ENCODE measurements at places on chromosomes 12 and 14.

GRCh38 chr12:77686760-77687159, 143.9 kb upstream of the NAV3 start:
- DNase-seq = peak; percentile 5

DNA sequence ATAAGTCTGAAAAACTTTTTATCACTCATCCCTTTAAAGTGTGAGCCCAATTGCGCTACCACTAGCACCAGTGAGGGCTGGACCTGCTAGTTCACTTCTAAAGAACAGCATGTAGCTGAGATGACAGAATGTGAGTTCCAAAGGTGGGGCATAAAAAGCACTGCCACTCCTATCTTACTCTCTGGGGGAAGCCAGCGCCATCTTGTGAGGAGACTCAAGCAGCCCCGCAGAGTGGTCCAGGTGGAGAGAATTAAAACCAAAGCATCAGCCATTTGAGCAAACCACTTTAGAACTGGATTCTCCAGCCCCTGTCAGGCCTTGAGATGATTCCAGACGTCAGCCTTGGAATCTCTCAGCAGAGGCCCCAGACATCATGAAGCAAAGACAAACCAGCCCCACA, 39.9 kb downstream of the TMEM132D start:
- no peak for DNase-seq

GRCh38 chr12:88062474-88062873, 33.3 kb upstream of the C12orf50 start:
- DNase-seq = no peak

GRCh38 chr12:3003357-3003992, 44.3 kb downstream of the TEAD4 start:
- DNase-seq = no peak

- DNase-seq = no peak
These were observed 223.4 kb upstream of the DIO2 start for GRCh38 chr14:80434574-80435321.

- DNase-seq = peak; percentile 40
These were observed 138.1 kb upstream of the HIF1A start for GRCh38 chr14:61557262-61557661.

DNA sequence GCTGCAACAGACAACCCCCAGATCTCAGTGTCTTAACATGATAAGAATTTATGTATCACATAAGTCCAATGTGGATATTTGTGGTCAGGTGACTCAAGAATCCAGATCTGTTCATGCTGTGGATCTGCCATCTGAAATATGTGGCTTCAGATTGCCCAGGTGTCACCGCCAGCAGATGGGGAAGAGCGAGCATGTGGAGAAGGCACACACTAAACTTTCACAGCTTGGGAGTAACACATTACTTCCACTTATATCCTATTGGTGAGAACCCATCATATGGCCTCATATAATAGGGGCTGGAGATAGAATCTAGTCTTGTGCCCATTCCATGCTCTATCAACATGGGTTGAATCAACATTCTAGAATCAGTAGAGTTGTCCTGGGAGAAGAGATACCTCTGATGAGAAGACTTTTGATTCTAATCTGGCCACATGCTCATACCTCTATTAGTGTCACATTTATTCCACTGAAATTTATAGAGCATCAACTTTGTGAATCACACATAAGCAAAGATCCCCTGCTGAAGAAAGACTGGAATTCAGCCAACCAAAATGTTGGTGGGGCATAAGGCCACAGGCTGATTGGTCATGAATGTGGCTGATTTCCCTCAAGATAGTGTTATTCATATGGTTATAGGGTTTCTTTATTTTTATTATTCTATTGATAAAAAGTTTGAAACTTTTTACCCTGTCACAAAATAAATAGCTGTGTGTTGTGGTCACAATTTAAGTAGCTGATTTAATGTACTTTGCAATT, 6.0 kb upstream of the CALCOCO1 start:
- DNase-seq = peak; percentile 92

DNA sequence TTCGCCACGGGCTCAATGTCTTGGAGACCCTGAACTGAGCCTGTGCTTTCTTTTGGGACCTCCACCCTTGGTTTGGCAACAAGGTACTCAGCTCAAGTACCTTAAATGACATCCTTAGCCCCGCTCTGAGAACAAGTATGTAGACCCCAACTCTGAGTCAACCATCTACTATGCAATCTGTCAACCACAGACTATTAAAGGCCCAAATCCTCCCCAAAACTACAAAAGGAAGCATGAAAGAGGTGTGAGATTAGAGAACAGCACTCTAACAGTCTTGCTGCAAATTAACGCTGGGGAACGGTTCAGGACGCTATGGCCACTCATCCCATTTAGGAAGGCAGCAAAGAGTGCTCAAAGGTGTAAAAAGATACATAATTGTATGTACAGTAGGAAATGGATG, 52.1 kb downstream of the CCDC88C start:
- no peak for DNase-seq

DNA sequence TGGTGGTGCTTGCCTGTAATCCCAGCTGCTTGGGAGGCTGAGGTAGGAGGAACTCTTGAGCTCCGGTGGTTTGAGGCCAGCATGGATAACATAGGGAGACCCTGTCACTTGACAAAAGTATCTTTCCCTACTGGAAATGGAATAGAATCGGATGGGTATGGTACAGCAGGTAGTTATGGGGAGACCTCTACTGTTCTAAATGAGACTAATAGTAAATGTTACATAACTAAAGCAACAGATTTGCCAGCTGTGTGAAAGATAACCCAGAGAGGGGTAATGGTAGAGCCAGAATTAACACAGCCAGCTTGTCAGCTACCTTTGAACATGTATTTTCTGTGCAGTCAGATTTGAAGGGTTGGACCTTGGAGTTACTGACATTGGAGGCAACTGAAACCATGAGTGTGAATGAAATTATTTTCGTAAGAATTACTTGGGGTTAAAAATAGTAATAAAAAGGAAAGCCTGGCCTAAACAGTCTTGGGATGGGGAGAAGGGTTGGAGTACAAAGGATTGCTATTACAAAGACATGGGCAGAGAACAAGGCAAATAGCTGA, 21.7 kb upstream of the NUP107 start:
- DNase-seq = no peak

DNA sequence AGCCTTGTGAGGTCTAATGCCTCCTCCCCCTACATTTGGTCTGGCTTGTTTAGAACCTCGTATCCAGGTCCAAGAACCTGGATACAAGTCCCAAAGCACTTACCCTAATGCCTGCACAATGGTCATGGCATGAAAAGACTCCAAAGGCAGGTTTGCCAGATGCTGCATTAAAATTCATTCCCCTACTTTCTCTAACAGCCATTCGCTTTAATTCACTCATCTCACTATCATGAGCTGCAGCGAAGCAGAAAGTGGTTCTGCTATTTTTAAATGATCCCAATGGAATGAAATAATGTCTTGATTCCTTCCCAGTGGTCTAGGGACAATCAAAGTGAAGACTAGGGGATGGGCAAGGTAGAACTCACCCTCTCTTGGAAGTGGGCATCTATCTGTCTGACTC, 72.5 kb upstream of the MAX start:
- DNase-seq = no peak

- DNase-seq = peak; percentile 96
These were observed 17.8 kb upstream of the CD9 start for GRCh38 chr12:6182279-6182898.

- no peak for DNase-seq
These were observed 24.0 kb upstream of the EVL start for GRCh38 chr14:100041271-100041670.

DNA sequence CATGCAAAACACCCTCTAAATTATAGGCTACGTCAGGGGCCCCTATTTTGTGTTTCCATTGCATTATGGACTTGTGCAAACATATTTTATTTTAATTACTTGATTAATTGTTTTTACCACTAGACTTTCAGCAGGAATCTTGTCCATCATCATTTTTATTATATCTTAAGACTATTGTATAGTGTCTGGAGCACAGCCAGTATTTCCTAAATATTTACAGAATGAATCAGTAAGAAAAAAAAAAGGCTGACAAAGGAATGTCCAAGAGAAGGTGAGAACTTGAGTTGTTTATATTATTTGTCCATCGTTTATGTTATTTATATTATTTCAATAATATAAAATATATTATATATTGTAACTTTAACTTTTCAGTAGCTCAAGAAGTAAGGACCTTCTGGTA, 664.7 kb downstream of the SLC6A15 start:
- no peak for DNase-seq

GRCh38 chr12:27400856-27401354, 45.6 kb upstream of the SMCO2 start:
- peak; percentile 28 for DNase-seq

DNA sequence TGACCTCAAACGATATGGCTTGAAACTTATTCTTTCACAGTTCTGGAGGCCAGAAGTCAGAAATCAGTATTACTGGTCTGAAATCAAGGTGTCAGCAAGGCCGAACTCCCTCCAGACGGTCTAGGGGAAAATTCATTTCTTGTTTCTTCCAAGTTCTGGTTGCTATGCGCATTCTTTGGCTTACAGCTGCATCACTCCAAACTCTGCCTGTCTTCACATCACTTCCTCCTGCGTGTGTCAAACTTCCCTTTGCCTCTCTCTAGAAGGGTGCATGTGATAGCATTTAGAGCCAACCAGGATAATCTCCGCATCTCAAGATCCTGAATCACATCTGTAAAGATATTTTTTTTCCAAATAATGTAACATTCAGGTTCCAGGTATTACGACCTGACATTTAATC, 62.8 kb downstream of the DENND5B start:
- DNase-seq = no peak

GRCh38 chr12:30144777-30145683, 361.3 kb upstream of the TMTC1 start:
- no peak for DNase-seq

DNA sequence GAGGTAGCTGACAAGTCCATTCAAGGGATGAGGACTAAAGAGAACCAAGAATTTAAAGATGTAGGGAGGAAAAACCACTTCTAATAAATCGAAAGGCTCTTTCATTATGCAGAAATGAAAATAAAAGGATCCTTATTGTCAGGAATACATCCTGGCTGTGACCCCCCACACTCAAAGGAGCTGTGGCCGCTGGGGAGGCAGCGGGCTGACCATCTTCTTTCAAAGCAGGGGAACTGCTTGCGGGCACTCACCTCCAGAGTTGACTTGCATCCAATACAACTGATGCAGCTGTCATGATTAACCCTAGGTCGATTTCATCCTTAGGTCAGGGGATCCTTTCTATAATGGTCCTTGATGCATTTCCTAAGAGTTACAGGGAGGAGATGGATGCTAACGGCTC, 35.3 kb downstream of the TRAFD1 start:
- no peak for DNase-seq

- no peak for DNase-seq
These were observed 1.5 kb upstream of the FZD10 start for GRCh38 chr12:130160711-130161231.

- DNase-seq = no peak
These were observed 69.2 kb upstream of the PSMA6 start for GRCh38 chr14:35222872-35223466.

DNA sequence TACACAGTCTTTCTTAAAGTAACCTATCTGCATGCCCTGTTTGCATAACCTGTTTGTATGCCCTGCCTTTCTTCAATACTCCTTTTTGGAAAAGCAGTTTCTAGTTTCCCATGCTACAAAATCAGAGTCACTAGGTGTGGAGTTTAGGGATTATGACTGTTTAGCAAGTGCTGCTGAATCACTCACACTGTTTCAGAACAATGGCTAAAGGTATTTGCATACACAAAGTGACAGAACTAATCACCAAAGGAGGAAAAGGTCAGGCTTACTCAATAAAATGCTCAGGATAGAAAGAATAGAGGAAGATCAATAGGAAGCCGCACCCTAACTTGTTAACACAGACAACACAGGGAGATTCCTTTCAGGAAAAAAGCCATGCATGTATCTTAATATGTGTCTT, 19.4 kb downstream of the EGLN3 start:
- no peak for DNase-seq

DNA sequence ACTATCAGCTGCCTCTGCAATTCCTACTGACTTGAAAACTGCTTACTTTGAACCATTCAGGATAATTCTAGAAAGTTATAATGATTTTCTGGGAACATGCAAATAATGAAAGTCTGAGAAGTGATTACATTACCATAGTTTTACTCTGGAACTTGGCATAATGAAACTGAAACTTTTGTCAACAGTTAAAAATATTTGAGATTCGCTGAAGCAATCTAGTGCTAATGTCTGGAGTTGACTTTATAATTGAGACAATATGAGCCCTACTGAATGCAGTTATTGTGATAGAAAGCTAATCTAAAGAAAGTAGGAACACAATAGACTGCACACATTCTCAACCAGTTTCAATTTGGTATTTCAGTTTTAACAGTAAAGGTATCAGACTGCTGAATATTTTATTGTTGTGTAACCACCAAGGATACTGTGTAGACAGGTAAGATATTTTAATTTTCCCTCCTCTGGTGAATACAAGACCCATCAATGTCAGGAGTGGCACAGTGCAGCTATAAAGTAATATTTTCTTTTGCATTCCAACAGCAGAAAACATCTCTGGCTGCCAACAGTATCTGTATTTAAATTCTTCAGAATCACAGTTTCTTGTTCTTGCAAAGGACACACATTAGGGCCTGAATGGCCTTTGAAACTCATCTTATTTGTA, 483.5 kb downstream of the ATP23 start:
- peak; percentile 32 for DNase-seq

- DNase-seq = no peak
These were observed 250.9 kb downstream of the C12orf75 start for GRCh38 chr12:105581420-105581819.

DNA sequence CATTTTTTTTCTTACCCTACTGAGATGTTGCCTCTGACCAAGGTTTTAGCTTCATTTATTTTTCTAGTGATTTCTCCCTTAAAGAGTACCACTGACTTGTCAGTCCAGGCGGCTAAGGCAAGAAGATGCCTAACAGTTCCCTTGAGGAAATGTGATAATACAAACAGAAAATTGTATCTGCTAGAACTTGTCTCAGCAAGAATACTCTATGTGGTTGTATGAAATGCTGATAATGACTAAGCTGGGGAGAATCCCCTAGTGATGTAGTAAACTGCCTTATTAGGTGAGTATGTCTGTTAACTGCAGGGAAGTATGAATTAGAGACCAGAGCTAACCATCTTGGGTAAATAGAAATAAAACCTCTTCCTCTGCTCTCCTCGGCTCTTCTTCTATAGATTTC, 6.7 kb downstream of the C12orf54 start:
- DNase-seq = peak; percentile 67

GRCh38 chr12:48157889-48158370, 615 bp upstream of the ASB8 start:
- no peak for DNase-seq

GRCh38 chr14:43522191-43522590, 984.9 kb downstream of the FSCB start:
- DNase-seq = no peak
